ENCODE measurements at places on chromosomes 11 and 22.

DNA sequence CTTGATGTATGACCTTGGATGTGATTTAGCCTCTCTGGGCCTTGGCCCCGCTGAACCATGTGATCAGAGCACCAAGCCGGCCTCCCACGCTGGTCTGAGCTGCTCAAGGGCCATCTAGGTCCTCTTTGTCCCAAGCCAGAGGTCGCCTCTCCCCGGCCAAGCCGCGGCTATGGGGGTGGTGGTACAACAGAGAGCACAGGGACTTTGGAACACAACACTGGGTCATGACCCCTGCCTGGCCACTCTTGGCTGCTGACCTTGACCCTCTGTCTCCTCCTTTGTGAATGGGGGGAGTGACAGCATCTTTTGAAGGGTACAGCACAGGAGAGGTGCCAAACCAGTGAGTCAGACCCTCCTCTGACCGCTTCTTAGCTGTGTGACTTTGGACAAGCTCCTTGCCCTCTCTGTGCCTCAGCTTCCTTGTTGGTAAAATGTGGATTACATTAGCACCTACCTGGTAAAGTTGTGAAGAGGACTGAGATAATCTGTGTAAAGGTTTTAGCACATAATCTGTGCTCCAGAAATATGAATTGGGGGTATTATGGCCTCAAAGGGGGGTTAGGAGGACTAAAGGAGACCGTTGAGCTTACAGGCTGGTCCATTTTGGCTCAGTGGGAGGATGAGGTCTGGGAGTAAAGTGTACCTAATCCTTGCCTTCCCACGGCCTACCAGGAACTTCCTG is 4.7 kb downstream of the SCYL1 start:
- H3K4me1 ChIP-seq = peaks cover 22% of the 10 kb centered on the region
- no peak overlapping the region for H3K27ac ChIP-seq
- no peaks in the 10 kb centered on the region for H3K27me3 ChIP-seq
- DNase-seq = no peak

- no peaks in the 10 kb centered on the region for H3K36me3 ChIP-seq
- H3K4me1 ChIP-seq = no peaks in the 10 kb centered on the region
- no peak for DNase-seq
- H3K4me3 ChIP-seq = no peak overlapping the region
- no peak overlapping the region for H3K27ac ChIP-seq
Measured at GRCh38 chr22:49513358-49513851, 314.3 kb downstream of the BRD1 start.

- no peak for DNase-seq
- no peaks in the 10 kb centered on the region for H3K27me3 ChIP-seq
- H3K4me1 ChIP-seq = peaks cover 33% of the 10 kb centered on the region
- no peak overlapping the region for H3K4me3 ChIP-seq
- H3K36me3 ChIP-seq = no peaks in the 10 kb centered on the region
Measured at GRCh38 chr11:45984192-45984591, 61.7 kb downstream of the LARGE2 start.

DNA sequence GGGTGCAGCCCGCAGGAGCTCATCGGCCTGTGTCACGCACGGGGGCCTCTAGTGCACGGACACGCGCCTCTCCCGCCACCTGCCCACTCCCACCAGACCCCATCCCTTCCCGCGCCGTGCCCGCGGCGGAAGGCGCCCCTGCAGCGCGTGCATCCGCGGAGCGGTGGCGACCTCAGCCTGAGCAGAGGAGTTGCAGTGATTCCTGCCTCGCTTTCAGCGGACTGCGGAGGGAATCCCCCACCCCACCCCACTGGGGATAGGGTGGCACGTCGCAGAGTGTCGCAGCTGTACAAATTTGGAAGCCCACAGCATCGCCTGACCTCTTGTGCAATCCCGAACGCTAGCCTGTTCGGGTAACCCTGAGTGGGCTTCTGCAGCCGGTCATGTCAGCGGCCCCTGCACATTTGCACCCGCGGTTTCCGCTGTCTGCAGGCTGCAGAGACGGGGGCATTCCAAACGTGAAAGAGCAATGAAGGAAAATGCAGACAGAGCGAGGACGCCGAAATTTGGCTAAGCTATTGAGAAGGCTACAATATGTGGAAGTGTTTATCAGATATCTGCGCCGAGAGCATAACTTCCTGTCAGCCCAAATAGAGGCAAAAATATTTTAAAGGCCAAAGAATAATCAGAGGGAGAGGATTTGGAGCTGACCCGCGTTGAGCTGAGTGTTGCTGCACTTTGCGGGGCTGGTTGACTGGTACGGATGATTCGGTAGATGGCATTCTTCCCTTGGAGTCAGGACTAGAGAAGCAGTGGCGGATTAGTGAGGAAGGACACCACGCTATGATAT is 617 bp upstream of the ARHGAP20 start:
- no peak overlapping the region for H3K27ac ChIP-seq
- H3K36me3 ChIP-seq = no peaks in the 10 kb centered on the region
- DNase-seq = no peak
- H3K4me1 ChIP-seq = peaks cover 18% of the 10 kb centered on the region
